ENCODE measurements at places on chromosomes 5 and 9.

- no peak for DNase-seq
Observed at GRCh38 chr9:6592231-6592630, 53.3 kb downstream of the GLDC start.

GRCh38 chr9:68619072-68619471 is 78.4 kb upstream of the TMEM252 start:
- DNase-seq = no peak

GRCh38 chr5:134543820-134544614 is 18.5 kb downstream of the JADE2 start:
- peak; percentile 65 for DNase-seq

- DNase-seq = peak; percentile 58
Observed at GRCh38 chr5:69414885-69415583, at the start of gene MARVELD2. Gene MARVELD2 (plus strand): TSS chr5:69415116. CDS start chr5:69419386, 4,270 bp downstream.

Measured in activated naive CD4-positive, alpha-beta T cell treated with anti-CD3 and anti-CD28 coated beads for 36 hours (primary cell).